ENCODE measurements at places on chromosomes 1 and 21.

DNA sequence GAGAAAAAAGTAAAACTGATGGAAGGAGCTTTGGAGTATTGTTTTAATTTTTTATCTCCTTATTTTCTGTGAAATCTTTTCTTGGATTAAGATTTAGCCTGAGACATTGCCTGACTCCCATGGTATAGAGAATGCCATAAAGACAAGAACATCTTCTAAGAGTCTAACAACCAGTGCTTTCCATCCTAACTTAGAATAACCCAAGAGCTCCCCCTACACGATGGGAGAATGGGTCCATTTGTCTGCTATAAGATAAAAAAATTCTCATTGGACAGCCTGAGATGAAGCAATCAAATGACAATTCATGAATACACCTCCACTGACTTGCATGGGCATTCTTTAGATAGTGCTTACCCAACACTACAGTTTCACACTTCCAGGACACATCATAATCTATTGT, 478.1 kb downstream of the TTLL7 start:
- no peak for DNase-seq

- DNase-seq, result no peak
Measured at GRCh38 chr1:235563513-235564061, 59.3 kb upstream of the B3GALNT2 start.

- no peak for DNase-seq
Measured at GRCh38 chr1:23288201-23288600, 55.9 kb downstream of the HNRNPR start.

- DNase-seq, result no peak
Measured at GRCh38 chr1:224054611-224055010, 59.3 kb upstream of the FBXO28 start.
